ENCODE measurements at places on chromosomes 7 and 10. TPM values are rescaled to one million over a fixed set of nuclear protein-coding genes. Genes with fewer than 3 reads are reported as not detected.

GRCh38 chr7:134916171-134916883 is 70.0 kb upstream of the AGBL3 start:
- no peak for DNase-seq

DNA sequence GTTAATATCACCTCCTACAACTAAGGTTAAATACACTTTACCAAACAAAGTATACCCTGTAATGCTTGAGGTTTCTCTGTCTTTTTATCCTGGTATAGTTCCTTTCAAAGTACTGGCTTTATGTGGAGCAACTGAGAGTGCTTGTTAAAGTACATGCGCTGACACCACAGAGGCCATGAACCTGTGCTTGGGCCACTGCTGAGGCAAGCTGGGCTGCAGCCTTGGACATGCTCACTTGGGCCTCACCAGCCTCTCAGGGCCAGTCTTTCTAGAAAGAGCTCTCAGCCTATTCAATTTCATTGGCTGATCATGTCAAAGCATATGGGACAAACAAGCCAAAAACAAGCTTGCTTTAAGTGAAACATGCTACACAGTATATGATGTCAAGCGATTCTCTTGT is 126.1 kb upstream of the DNAJB12 start:
- no peak for DNase-seq

GRCh38 chr7:143460271-143460979 is 17.2 kb downstream of the TAS2R60 start:
- no peak for DNase-seq

DNA sequence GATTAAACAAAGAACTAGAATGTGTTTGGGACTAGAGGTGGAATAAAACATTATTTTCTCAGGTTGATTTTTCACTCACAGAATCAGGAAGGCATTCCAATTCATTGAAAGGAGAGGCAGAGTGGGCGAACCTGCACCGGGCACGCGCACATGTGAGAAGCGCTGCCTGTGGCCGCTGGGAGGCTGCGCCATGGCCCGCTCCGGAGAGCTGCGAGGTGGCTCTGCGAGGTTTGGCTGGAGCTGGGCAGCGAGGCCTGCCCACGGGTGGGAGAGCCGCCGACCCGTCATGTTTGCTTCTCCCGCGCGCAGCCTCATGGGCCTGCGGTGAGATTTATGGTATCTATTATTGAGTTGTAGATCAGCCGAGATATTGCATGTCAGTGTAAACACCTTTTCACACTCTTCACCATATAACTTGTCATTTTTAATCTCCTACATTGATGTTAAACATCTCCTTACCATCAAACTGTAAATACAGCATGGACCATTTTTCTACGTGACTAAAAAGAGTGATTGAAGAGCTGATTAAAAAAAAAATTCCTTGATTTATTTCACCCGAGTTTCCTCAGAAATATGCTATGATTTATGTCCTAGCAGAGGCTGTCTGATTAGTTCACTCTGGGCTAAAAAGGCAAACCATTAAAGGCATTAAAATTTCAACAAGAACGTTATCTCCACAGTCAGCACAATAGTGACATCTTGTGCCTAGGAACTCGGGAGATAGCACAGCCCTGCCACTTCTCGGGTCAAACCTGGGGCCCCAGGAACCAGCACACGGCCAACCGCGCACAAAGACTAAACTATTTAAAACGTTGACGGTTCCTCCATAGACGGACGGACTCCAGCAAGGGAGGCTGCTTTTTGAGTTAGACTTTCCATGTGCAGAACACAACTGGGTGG is 96.6 kb upstream of the RNF32 start:
- no peak for DNase-seq

- no peak for DNase-seq
These were observed 109.7 kb upstream of the GDF10 start for GRCh38 chr10:47190301-47190700.

GRCh38 chr10:79244841-79245504 is 102.3 kb upstream of the PPIF start:
- DNase-seq, result no peak

GRCh38 chr10:19595212-19595845 is 220.9 kb upstream of the PLXDC2 start:
- no peak for DNase-seq

DNA sequence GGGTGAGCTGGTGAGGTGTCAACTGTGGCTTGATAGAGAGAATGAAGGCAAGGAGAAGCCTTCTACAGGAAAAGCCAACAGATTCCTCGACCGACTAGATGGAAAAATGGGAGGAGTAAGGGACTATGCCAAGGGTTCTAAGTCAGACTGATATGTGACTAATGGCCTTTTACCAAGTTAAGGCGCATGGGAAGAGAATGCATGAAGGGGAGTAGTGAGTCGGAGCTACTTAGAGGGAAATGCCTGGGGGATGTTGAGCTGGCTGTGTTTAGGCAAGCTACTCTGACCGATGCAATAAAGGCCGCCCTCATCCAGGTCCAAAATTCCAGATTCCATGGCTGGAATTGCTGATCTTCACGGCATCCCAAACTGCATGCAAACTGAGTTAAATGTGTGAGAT is 48.2 kb downstream of the APBB1IP start:
- DNase-seq, result no peak

DNA sequence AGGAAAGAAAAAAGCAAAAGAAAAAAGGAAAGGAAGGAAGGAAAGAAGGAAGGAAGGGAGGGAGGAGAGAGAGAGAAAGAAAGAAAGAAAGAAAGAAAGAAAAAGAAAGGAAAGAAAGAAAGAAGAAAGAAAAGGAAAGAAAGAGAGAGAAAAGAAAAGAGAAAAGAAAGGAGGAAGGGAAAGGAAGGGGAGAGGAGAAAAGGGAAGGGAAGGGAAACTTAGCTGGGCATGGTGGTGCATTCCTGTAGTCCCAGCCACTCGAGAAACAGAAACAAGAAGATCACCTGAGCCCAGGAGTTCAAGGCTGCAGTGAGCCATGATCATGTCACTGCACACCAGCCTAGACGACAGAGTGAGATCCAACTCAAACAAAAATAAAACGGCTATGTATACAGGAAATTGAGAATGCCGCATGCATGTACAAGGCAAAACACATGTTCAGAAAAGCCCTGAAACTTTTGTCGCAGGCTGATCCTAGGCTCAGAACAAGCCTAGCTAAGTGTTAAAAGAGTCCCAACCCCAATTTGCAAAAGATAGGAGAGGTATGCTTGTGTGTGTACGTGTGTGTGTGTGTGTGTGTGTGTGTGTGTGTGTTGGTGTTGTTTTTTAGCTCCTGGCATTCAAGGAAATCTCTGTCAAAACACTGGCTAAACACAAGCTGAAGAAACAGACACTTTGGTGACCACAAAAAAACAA is 6.6 kb upstream of the NPC1L1 start:
- DNase-seq, result no peak

DNA sequence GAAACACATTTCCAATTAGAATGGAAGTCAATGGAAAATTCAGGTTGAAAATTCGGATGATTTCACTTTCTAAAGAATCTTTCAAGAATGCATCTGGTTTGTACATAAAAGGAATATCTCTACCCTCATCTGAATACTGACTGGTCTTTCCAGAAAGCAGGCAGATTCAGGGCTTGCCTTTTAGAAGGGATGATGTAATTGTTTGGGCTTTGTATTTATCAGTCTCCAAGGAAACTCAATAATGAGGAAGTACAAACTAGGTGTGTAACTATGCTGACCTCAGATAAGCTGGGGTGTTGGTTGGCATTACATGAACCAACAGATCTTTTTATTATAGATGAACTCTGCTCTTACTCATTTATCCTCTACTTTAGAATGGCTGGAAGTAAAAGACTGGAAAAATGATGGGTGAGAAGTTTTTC is 24.1 kb downstream of the PDLIM1 start:
- DNase-seq, result no peak

DNA sequence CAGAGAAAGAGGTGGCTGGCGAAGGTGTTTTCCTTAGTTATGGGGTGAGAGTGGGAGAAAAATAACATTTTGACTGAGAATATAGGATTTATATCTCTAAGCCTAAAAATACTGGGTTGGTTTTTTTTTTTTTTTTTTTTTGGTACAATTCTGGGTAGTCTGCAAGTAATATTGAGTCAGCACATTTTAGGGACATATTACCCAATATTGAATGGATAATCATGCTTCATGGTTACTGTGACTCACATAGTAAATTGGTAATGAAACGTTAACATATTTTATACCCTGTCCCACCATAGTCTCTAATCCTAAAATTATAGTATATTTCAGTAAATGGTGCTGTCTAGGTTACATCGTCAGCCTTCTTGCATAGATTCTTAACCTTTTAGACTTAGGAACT is 91.4 kb downstream of the TPST1 start:
- DNase-seq, result no peak

DNA sequence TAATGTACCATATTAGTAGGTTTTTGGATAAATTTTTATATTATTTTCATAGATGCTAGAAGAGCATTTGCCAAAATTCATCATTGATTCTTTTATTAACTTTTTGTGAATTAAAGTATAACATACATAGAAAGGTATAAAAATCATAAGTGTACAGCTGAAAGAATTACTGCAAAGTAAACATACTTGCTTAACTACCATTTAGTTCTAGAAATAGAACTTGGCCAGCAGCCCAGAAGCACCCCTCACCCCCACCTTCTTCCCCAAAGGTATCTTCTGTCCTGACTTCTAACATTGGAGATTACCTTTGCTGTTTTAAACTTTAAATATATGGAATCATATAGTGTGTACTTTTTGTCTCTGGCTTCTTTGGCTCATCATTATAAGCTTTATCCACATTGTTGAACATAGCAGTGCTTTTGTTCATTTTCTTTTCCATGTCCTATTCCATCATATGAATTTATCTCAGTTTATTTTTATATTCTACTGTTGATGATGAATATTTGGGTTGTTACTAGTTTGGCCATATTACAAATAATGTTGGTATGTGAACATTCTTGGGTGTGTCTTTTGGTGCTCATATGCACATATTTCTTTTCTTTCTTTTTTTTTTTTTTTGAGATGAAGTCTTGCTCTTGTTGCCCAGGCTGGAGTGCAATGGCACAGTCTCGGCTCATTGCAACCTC is 142.8 kb downstream of the ADK start:
- no peak for DNase-seq

GRCh38 chr10:17644485-17644943 is 563 bp downstream of the STAM start:
- no peak for DNase-seq

- DNase-seq, result no peak
These were observed 1.3 kb upstream of the CUL1 start for GRCh38 chr7:148697256-148698006.

DNA sequence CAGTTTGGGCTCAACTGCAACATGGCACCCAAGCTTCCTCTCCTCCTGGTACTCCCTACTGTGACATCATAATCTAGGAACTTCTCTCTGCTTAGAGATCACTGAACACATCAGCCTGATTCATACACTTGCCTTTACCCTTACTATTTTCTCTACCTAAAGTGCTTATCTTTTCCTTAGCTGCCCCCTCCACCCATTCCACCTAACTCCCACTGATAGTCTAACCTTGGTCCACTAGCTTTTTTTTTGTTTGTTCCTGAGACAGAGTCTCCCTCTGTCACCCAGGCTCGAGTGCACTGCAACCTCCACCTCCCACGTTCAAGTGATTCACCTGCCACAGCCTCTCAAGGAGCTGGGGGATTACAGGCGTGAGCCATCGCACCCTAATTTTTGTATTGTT is 15.9 kb downstream of the CUL2 start:
- DNase-seq, result no peak

GRCh38 chr7:95687759-95688343 is 84.5 kb upstream of the DYNC1I1 start:
- no peak for DNase-seq

- DNase-seq, result no peak
These were observed 29.4 kb downstream of the FAM241B start for GRCh38 chr10:69659241-69660038.

GRCh38 chr10:86024281-86025041 is 342.1 kb downstream of the GRID1 start:
- DNase-seq, result no peak

- peak; percentile 78 for DNase-seq
These were observed 10.3 kb downstream of the SFXN3 start for GRCh38 chr10:101041252-101041761.

- DNase-seq, result no peak
These were observed 86.1 kb downstream of the MKI67 start for GRCh38 chr10:128040096-128040495.

GRCh38 chr7:121945066-121945465 is 72.1 kb downstream of the PTPRZ1 start:
- no peak for DNase-seq

DNA sequence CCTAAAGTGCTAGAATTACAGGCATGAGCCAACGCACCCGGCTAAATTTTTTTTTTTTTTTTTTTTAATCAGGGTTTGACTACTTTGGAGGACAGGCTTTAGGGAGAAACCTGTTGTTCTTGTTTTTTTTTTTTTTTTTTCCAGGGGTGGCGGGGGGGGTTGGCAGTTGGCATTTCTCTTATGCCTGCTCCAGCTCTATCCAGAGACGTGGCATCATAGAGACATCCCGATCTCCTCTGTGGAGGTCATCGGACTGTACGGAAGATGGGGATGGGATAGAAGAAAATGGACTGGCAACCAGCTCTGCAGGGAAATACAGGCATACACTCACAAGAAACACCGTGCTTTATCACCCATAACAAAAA is 130.8 kb downstream of the PRPF18 start:
- DNase-seq, result no peak

DNA sequence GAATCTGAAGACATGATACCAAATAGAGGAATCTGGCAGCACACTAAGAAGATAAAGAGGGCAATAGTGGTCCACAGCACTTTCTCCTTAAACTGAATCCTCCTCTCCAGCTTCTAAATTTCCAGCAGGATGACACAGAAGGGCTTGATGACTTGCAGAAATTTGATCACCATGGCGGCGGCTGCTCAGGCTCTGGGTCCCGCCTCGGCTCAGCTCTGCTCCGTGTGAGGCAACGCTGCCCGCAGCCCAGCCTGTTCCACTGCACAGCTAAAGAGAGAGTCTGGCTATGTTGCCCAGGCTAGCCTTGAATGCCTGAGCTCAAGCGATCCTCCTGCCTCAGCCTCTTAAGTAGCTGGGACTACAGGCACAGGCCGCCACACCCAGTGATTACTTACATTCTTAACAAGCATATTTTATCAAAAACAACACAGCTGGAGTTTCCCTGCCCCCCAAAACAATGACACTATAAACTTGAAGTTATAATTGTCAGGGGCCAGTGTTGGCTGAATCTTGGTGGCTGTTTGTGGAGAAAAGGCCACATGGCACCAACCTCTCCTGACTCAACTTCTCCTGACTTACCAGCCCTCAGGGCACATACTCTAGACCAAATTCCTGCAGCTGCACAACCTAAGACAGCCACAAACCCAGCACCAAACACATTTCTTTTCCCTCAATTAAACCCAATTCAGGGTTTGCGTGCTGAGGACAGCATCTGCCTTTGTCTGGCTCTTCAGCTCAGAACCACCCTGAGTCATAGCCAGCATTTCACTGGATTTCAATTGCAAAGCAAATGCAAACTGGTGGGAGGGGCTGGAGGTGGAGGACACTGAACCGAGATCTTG is 11.6 kb upstream of the TNPO3 start:
- DNase-seq, result no peak

ANKMY2 gene
- 14.7 TPM for polyA plus RNA-seq

ZNF467 gene
- polyA plus RNA-seq, result 4.4 TPM

ZNF438 gene
- polyA plus RNA-seq, result 6.0 TPM

CDHR3 gene
- polyA plus RNA-seq, result 1.4 TPM

GRID2IP gene
- not detected for polyA plus RNA-seq

MUC3A gene
- polyA plus RNA-seq, result not detected

PAX4 gene
- polyA plus RNA-seq, result not detected

GPR146 gene
- polyA plus RNA-seq, result 3.8 TPM

Data from naive thymus-derived CD8-positive, alpha-beta T cell (primary cell).